ENCODE measurements at places on chromosomes 7 and 10.
A peak's percentile ranks its signal among the peaks of the same experiment; 100 is the strongest.

- DNase-seq = no peak
Observed at GRCh38 chr10:13792006-13792405, 205.2 kb downstream of the PRPF18 start.

GRCh38 chr7:155192961-155193640, 104.6 kb upstream of the INSIG1 start:
- DNase-seq = no peak

GRCh38 chr10:101284101-101284743, 55.0 kb upstream of the LBX1 start:
- peak; percentile 66 for DNase-seq

- DNase-seq = peak; percentile 23
Observed at GRCh38 chr7:102064361-102065025, 222.2 kb upstream of the SH2B2 start.

DNA sequence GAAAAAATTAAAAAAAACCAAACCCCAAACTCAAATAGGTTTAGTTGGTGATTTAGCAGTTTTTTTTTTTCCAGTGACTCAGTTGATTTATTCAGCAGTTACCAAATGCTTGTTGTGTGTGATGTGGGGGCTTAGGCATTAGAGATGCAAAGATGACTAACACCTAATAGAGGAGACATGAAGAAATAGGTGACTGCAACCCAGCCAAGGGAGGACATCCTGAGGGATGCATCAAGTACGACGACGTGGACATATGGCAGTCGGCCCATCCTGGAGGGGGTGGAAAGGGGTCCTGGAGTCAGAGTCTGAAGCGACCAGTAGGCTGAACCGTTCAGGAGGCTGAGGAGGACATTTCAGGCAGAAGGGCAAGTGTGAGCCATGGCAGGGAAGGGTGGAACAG, 35.5 kb downstream of the LRMDA start:
- no peak for DNase-seq

DNA sequence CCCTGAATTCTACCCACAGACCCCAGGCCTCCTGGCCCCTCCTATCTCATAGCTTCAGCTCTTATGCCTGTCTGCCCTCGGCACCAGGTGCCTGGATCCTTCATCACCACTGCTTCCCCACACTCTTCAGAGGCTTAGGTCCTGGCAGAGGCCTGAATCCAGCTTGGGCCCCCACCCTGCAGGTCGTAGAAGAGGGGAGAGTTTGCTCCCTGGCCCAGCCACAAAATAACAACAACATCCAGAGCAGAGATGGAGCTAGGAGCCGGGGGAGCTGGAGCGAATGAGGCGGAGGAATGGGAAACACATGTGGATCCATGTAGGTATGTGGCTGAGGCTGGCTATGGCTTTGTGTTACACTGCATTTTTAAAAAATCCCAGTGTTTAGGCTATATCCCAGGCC, 7.8 kb upstream of the OPN4 start:
- no peak for DNase-seq

- no peak for DNase-seq
Observed at GRCh38 chr10:113310347-113310746, 242.5 kb upstream of the HABP2 start.

- DNase-seq = no peak
Observed at GRCh38 chr10:89314676-89315075, 12.8 kb downstream of the IFIT2 start.

DNA sequence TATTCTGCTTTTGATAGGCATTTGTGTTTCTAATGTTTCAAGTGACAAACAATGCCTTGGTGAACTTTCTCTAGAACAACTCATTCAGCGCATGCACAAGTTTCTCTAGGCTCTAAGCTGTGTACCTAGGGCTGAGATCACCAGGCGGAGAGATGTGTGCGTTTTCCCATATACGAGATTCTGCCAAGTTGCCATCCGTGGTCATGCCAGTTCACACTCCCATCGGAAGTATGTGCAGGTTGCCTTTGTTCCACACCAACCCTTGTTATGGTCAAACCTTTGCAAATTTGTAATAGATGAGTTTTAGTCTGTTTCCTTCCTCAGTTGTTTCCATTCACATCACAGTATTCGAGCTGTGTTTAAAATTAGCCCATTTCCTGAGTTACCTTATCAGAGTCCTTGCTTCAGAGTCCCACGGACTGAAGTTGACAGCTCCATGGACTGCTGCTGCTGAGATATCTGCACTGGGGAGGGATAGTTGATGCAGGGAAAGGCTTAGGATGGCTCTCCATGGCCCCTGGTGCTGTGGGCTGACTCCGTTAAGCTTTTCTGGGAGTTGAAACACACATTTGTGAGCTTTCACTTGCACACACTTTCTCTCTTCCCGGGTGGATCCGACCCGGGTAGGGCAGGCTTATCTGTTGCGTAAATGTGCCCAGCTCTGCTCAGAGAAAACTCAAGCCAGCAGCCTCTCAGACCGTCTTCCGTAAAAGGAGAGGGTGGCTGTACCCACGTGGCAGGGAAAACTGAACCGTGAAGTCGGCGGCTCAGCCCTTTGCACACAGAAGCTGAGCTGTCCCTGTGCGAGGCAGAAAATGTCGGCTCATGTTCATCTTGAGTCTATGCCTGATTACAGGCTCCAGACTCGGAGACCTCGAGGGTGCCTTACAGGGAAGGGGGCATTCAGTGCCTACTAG, 49.4 kb downstream of the HK1 start:
- peak; percentile 53 for DNase-seq

DNA sequence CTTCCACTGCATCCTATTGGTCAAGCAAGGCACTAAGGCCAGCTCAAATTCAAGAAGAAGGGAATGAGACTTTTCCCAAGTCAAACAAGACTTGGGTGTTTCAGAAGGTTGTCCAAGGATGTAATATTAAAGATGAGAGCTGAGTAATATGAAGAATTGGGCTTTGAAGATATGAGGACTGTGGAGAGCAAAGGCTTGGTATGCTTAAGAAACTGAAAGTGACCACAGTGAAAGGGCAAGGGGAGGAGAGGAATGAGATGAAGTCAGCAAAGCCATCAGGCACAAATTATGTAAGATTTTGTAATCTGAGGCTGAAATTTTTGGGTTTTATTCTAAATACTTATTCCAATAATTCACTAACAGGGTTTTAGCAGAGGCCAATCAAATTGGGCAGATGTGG, 38.6 kb upstream of the NPY start:
- DNase-seq = no peak

- peak; percentile 45 for DNase-seq
Observed at GRCh38 chr10:33193701-33194521, 140.6 kb downstream of the NRP1 start.

DNA sequence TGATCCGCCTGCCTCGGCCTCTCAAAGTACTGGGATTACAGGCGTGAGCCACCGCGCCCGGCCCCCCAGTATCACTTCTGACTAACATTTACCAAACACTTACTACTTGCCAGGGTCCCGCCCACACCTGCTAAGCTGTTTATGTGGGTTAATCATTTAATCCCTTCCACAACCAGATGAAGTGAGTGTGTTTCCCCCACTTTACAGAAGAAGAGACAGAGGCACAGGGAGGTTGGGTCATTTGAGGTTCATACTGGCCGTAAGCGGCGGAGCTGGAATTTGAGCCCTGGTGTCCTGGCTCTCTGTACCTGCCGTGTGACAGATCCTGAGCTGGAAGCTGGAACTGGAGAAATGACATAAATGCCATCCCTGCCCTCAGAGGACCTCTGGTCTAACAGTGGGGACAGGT, 15.1 kb upstream of the VPS37D start:
- DNase-seq = no peak

DNA sequence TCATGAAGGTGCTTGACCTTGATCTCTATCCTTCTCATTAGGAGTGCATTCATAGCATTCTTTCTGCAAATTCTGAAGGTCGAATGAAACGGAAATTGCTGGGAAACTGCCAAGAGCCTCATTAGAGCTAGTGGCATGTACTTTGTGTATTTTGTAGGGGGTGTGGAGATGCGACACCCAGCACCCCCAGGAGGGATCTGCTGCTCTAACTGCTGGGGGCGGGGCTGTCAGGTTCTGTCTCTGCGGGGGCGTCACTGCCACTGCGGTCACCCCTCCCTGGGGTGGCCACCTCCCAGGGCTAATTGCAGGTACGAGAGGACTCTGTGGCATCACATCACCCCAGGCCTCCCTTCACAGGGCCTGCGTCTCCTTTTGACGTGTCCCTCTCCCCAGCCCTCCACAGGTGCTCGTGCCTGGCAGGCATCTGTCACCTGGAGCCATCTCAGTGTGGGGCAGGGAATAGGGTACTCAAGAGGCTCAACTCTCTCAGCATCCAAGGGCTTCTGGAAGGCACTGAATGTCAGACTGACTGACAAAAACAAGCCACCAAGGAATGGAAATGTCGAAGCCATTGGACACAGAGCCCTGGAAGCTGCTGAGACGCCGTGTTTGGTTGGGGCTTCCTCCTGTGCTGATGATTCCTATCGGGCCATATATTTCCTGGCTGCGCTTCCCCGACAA, 151.1 kb downstream of the ACTR3B start:
- DNase-seq = peak; percentile 87

DNA sequence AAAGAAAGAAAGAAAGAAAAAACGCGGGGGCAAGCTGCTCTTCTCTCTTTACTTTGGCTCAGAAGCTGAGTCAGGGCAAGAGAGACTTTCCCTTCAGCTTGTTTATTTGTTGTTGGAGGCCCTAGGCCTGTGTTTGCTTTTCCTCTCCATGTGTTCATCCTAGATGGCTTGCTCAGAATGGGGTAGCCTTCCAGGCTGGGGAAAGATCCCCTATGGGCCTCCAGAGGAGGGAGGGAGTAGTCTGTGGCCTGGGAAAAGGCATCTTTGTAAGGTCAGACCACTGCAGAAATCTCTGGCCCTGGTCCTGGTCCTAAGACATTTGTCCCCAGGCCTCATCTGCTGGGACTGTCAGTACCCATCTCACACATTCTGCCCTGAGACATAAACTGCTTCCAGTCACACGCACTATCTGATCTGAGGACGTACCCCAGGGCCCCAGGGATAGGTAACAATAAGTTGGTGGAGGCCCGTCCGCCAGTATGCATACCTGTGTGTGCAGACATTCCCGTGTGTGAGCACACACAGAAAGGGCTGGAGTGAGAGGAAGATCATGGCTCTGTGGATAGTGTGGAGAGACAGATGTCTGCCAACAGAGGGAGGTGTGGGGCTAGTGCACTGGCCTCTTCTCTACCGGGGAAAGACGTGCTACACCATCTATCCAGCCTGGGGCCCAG, 4.9 kb upstream of the SCD start:
- DNase-seq = peak; percentile 69

DNA sequence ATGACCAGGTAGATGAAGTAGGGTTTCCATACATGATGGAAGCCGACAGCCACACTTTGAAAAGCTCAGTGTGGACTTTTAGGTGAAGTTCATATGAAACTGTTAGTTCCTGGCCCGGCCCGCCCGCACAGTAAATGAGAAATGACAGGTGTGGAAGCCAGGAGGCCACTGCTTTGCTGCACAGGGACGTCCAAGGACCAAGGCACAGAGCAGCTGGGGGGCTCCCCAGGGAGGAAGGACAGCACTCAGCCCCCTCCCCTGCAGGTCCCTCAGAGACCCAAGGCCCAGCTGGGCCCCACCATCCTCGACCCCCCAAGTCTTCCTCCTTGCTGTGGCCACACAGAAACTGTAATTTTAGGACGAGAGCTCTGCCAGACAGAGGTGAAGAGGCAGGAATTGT, 219.2 kb downstream of the PTPRN2 start:
- no peak for DNase-seq

- DNase-seq = peak; percentile 92
Observed at GRCh38 chr10:102775935-102776669, 32.4 kb downstream of the WBP1L start.

DNA sequence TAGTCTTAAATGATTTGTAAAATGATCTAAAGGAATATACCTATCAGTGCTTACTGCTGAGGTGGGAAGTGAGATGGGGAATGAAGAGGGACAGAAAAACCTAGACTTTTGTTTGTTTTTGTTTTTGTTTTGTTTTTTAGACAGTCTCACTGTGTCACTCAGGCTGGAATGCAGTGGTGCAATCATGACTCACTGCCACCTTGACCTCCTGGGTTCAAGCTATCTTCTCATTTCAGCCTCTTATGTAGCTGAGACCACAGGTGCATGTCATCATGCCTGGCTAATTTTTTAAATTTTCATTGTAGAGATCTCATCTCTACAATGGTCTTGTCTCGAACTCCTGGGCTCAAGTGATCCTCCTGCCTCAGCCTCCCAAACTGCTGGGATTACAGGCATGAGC, 116.4 kb upstream of the SEM1 start:
- DNase-seq = no peak

Measured in eye (tissue), 1 donor.